GM18507 (cell line): ENCODE measurements at places on chromosomes 3 and 15.

DNA sequence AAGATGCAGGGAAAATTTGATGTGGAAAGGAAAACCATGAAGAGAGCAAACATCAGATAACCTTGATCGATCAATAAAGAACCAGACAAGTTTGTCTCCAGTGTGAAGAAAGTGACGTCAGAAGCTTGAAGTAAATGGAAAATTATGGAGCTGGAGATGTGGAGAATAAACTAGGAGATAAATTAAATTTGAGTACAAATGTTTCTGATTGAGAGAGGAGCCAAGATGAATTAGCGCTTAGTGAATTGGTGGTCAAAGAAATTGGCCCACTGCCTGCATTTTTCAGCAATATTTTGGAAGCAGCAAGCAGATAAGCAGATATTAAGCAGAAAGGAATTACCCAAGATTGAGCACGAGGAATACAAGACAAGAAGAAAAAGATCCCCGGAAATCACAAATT lies 567.3 kb upstream of the ZNF385D start:
- no peak for DNase-seq

- DNase-seq = no peak
These were observed 9.8 kb upstream of the MME start for GRCh38 chr3:155070316-155070715.

DNA sequence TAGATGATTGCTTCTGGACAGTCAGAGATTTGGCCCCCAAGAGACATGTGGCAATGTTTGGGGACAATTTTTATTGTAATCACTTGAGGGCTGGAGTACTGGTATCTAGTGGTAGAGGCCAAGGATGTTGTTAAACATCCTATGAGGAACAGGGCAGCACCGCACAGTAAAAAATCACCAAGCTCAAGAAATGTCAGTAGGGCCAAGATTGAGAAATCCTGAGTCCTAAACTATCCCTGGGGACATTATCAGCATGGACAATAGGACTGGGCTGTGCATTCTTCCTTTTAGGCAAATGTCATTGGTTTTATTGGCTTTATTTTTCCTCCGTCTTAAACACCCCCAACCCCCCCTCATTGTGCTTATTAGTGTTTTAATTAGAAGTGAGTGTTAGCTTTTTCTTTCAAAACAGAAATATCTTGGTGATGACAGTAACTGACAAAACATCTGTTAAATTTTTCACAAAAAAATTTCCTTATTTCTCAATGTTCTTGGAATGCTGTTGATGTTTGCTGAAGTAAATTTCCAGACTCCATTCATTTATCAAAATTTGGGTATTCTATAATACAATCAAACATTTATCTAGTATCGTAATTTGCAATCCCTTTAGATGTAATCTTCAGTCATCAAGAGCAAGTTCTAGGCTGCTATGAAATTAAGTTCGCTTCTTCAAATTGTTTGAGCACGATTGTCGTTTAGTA lies 944.4 kb downstream of the VGLL3 start:
- no peak for DNase-seq

- DNase-seq = no peak
These were observed 266.1 kb downstream of the ARRDC4 start for GRCh38 chr15:98226578-98226977.

- no peak for DNase-seq
These were observed 40.1 kb downstream of the DLG1 start for GRCh38 chr3:197258168-197258755.
